ENCODE measurements at places on chromosomes 1 and 21.

GRCh38 chr21:43767498-43767983 is 8.6 kb downstream of the CSTB start:
- DNase-seq: no peak

DNA sequence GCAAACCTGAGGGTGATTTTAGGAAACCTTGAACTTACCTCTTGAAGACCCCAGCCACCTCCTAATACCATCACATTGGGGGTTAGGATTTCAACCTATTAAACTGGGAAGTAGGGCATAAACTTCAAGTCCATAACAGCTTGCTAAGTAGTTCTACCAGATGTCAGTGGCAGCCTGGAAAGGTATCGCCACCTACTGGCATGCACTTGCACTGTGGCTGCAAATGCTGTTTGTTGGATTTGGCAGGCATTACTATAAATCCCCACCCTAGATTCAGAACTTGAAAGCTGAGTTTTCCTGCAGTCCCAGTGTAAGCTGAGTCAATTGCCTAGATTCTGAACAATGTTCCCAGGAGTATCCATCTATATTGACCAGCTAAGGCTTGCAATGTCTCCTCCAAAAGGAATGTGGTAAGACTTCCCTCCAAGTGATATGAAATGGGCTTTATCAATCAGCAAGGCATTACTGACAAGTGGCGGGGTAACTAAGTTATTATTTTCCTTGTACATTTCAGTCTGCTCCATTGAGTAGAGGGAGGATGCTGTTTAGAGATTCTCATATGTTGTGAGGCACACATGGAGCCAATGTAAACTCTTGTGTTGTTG is 474.5 kb downstream of the PTPRC start:
- no peak for DNase-seq

DNA sequence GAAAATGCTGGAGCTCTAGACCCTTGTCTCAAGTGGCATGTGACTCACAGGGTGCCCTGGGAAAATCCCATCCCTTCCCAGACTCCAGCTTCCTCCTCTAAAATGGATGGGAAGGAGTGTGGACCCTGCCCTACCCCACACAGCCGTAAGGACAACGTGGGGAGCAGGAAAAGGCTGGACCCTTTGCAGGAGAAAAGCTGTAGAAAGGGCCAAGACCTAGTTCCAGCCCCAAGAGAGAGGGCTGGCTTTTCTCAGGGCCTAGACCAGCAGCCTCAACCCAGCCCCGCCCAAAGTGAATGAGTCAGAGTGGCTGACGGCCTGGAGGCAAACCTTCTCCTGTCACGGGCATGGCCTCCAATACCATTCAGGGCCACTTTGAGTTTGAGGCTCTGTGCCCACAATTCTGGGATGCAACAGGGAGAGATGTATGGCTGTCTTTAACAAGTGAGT is 1.1 kb downstream of the LAMB3 start:
- DNase-seq: no peak

GRCh38 chr1:202259705-202260104 is 66.1 kb downstream of the LGR6 start:
- no peak for DNase-seq

- no peak for DNase-seq
Measured at GRCh38 chr1:94974241-94974640, 47.3 kb upstream of the CNN3 start.

DNA sequence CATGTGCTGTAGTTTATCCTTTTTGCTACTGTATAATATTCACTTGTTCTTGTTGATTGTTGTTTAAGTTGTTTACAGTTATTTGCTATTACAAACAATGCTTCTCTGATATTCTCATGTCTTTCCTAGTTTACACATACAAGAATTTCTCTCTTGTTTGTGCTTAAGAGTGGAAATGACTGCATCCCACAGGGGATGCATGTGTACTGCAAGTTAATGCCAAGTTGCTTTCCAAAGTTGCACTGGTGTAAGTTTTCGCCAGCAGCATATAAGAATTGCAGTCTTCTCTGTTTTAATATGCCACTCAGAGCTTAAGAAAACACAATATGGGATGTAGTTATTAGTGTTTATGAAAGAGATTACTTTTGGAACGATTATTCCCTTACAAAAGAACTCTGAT is 97.7 kb downstream of the NEK7 start:
- no peak for DNase-seq

DNA sequence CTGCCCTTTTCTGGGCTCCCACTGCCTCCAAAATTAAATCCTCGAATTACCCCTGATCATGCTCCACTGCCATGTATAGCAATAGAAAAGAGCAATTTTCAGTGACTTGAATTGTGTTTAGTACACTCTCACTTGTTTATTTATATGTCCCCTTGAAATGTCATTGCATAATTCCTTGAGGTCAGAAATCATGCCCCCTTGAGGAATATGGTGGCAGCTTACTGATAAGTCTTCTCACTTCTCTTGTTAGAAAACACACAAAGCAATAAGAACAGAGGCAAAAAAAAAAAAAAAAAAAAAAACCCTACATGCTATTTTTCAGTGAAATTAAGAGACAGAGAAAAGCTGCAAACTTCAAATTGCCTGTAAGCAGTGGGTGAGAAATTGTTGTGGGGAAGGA is 37.5 kb downstream of the GPR88 start:
- DNase-seq: no peak

DNA sequence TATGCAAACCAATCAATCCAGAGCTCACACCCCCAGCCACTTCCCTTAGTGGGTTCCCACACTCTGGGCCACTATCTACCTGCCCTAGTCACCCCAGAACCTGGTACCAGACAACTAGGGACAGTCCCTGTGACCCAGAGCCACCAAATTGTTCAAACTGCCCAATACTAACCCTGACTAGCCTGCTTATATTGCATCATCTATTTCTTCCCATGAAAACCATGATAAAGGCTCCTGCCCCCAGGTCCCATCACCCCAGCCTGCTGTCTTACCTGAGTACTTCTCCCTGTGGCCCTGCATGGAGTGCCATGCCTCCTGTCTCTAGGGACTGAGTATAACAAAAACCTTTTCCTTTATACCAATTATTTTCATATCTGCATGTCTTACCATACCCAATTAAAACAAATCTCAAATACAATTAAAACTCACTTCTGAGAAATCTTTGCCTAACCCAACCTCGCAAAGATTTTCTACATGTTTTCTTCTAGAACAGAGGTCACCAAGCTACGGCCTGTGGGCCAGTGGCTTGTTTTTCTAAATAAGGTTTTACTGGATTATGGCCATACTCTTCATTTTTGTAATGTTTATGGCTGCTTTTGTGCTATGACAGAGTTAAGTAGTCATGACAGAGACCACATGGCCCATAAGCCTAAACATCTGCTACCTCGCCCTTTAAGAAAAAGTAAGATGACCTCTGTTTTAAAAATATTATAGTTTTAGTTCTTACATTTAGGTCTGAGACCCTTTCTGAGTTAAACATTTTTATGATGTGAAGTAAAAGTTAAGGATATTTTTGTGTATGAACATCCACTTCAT is 31.0 kb upstream of the NID1 start:
- no peak for DNase-seq

DNA sequence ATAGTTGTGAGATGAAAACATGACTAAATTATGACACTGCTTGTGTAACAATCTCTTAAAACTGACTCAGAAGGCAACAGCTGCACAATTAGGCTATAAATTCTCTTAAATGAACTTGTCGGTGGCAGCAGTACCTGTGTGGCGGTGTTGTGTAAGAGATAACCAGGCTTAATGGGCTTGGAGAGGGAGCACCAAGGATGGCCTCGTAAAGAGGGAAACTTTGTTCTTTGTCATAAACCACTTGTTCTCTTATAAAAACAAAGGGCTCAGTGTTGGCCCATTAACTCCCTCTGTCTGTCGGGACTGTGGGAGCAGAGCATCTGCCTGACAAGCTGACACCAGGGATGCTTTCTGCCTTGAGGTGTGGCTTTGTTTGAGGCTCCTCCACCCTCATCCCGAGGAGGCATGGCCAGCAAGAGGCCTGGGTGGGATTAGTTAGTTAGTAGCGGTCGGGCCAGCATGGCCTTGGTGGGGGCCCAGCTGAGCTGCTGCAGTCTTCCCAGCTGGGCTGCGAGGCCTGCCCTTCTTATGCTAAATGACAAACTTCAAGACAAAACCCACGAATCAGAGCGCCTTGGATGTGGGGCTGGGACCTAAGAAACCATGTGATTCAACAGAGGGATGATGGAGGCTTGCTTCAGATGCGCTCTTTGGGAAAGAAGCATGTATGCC is 171.4 kb downstream of the CAMTA1 start:
- peak; percentile 79 for DNase-seq

DNA sequence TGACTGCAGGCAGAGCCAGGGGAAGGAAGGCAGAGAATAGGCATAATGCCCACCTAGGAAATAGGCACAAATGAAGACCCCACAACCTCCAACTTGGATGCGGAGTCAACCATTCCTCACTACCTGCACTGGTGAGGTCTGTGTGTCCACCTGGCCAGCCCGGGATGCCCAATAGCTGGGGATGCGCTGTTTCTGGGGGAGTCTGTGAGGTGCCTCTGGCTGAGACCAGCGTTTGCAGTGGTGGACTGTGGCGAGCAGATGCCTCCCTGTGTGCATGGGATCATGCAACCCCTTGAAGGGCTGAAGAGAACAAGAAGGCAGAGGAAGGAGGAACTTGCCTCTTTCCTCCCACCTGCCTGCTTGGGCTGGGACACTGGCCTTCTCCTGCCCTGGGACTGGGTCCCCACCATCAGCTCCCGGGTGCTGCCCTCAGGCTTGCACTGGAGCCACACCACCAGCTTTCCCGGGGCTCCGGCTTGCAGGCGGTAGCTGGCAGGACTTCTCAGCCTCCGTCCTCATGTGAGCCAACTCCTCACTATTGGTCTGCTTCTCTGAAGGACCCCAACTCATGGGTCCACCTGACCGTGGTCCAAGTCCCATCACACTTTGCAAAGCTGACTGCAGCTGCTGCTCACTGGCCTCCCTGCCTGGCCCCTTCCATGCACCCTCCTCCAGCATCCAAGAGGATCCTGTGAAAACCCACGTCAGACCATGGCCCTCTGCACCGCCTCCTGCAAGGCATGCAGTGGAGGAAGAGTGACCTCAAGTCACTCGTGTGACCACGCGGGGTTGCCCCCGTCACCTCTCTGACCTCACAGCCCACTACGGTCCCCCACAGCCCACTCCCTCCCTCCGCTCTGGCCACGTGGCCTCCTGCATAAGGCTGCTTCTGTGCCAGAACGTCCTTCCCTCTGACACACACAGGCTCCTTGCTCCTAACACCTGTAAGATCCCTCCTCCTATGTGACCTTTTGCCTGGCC is 2.7 kb upstream of the PDE9A start:
- no peak for DNase-seq

DNA sequence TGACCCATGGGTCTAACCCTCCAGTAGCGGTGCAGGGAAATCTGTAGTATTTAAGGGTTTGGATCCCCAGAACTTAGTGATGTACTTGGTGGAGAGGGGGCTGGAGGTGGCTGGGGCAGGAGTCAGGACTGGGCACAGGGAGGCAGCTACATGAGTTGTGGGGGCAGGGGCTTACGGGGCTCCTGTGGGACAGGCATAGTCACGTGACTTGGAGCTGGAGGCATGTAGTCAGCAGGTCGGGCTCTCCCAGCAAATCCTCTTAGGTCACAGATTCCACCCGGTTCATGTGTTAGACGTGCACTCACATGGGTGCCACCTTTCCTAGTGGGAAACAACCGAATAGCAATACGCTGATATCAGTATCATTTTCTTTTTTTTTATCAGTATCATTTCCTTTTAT is 112.1 kb downstream of the PCP4 start:
- DNase-seq: no peak

GRCh38 chr1:34914958-34915357 is 14.5 kb downstream of the DLGAP3 start:
- no peak for DNase-seq

DNA sequence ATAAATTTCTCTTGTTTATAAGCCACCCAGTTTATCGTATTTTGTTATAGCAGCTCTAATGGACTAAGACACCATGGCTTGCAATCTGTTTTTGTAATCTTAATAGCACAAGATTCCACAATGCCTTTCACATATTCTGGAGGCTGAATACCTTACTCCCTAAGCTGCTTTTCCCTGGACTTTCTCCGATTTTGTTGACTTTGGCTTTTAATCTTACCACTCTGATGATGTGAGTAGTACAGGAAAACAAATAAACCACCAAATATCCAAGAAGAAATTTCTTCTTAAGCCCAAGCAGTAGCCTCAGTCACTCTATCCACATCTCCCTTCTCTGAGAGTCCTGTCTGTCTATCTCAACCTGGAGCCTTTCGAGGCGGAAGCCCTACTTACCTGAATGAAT is 838.6 kb downstream of the LTN1 start:
- no peak for DNase-seq

All from NCI-H1105 treated with DMSO at 0.1 percent for 48 hours (cell line).